Smooth muscle cell of the brain vasculature (primary cell): ENCODE measurements at places on chromosomes 2 and 18.

DNA sequence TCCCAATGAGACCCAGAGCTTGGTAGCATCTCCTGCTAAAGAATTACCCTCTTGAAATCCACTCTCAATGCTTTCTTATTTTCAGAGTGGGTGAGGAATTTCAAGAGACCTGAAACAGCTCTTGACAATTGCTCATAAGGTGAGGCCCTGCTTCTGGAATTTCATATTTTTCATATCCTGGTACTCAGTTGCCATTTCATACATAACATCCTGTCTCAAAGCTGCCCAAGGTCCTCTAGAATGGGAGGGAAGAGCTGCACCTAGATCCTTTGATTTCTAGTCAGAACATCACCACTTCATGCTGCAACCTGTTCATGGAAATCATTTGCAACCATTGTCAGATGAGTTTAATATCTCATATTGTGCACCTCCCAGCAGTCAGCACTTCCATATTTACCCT, 404.8 kb upstream of the GALNT5 start:
- no peak for DNase-seq

- DNase-seq, result no peak
Measured at GRCh38 chr2:94994914-94995552, 30.5 kb upstream of the MAL start.

DNA sequence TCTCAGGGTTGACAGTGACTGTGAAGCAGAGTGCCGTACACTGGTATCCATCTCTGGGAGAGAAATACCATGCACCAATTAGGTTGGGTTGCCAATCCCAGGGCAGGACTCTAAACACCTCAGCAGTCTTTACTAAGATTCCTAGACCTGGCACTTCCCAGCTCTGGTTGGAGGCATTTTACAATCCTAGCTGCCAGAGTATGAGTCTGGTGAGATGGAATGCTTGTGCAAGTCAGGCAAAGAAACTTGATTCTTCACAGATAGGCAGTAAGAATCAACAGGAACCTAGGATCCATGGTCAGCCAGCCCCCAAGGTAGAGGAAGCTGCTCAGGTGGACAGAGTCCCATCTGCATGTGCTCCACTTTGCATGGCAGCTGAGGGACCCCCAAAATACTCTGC, 6.0 kb upstream of the UGT1A5 start:
- DNase-seq, result no peak

DNA sequence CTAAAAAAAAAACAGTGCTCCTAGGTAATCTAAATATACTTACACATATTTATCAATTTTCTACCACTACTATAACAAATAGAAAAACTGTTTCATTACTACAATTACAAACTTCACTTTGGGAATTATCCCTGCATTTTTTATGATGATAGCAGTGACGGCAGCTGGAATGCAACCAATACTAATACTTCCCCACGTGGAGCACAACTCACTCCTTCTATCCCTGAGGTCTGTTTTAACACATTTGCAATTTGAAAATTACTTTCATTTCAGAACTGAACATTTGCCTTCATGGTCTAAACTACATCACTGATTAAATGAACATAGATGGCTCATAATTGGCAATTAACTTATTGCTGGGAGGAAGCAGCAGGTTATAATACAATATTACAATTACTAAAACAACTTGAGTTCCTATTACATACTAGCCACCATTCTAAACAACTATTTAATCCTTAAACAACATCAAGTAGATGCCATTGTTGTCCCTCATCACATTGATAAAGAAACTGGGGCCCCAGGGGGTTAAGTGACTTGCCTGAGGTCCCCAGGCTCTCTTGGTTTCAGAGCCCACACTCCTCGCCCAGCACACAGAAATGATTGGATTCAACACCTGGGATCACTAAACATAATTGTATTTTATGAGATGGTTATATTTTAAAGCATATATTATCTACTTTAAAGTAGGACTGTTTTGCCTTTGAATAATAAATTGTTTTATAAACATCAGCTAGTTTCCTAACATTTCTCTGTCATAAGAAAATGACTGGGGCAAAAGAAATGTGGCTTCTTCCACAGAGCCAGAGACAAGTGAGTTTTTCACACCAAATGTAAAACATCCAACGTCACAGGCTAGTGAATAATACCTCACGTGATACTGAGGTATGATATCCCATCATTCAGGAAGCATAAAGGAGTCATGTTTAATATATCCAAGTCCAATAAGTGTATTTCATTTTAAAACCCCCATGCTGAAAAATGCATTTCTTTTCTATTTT, 6.2 kb downstream of the COLEC12 start:
- no peak for DNase-seq

DNA sequence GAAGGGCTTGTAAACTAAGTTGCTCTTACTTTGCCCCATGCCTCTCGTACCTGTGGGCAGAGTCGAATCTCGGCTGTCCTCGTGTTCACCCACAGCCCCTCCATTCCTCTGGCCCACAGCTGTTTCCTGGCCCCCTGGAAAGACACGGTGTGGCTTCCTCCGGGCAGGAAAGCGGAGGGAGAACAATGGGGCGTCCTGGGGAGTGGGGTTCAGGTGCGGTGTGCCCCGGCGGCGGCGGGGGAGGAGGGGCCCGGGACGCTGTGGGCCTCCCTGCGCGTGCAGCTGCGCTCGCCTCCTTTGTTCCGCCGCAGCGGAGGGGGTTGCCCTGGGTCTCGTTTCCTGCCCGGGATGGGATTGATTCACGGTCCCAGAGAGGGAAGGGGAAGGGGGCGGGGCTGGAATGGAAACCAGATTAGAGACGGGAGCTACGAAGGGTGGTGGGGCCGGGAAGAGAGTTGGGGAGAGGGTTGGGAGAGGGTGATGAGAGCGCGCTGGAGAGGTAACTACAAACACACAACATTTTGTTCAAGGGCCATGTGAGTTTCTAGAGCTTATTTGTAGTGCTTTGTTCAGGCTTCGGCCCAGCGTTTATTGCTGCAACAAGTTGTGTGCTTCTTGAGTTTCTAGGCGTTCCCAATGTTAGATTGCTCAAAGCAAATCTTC, 796 bp downstream of the MYO1B start:
- DNase-seq, result no peak

DNA sequence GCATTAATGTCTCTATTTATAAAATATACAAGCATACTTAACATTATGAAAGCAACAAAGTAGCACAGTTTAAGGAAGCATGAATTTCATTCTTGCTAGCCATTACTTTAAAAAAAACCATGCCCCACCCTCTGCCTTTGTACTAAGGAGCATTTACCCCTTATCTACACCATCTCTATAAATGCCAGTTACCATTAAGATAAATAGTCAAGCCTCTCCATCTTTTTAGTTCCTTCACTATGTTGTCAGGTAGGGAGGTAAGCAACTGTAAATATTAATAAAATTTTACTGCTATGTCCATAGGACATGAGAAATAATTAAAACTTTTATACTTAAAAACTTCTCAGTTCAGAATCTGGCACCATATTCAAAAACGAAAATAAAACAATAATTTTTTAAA, 42.1 kb downstream of the ROCK1 start:
- DNase-seq, result no peak

DNA sequence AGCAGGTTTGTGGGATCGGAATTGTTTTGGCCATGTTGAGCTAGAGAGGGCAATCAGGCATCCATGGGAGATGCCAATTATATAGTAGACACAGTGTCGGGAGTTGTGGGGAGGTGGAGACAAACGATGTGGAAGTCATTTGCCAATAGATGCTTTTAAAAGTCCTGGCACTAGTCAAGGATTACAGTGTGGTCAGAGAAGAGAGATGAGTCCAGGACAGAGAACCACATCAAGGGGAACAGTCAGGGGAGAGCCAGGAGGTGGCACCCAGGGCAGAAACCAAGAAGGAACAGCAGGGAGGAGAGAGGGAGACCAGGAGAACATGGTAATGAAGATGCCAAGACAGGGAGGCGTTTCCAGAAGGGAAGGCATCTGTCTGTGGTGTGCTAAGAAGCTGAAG, 81.2 kb downstream of the ARL4C start:
- DNase-seq, result no peak

DNA sequence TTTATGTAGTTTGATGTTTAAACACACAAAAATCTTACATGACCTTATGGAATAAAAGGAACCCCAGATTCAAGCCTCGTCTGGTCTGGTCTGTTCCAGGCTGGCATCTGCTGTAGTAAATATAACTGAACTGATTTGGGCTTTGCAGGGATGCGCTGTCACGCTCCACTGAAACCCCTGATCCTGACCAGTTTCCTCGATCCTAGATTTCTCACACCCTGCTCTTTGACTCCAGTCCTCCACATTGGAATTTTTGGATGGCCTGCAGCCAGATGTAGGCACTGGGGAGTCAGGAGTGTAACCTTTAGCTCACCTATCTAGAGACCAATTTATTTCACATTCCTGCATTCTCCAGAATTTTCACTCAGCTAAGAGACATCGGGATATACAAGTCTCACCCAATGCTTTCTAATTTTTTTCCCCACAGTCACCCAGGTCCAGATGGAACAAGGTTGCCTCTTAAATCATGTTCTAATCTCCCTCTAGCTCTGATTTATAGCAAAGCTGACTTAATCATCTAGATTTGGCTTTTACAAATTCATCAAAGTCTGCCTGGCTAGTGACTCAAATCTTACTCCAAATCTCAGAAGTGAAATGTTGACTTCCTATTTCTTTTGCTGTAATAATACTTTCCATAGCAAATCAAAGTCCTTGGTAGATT, 219.6 kb downstream of the CD226 start:
- no peak for DNase-seq

DNA sequence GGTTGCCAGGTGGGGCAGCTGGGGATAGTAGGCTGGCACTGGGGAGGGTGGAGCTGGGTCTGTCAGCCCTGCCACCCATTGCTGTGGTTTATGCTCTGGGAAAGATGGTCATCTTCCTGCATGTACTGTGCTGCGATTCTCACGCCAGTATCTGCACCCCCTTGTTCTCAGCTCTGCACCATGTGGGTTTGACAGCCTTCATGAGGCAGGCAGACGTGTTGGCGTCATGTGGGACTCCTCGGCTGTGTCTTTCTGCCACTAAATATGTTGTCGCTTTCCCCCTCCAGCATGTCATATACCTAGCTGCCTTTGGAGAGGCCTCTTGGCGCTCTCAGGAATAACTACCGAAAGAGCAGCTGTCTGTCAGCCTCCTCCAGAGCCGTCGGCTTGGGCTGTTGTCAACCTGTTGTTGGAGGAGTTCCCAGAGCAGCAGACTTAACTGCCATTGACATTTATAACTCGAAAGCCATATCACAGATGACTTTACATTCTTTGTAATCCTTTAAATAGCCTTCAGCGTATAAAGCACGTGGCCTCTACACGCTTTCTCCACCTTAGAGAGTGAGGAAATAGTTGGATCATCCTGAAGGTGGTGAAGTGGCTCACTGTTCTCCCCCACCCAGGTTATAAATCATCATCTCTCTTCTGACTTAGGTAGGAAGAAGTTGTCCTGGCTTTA, 80.4 kb upstream of the MGAT5 start:
- DNase-seq, result no peak

DNA sequence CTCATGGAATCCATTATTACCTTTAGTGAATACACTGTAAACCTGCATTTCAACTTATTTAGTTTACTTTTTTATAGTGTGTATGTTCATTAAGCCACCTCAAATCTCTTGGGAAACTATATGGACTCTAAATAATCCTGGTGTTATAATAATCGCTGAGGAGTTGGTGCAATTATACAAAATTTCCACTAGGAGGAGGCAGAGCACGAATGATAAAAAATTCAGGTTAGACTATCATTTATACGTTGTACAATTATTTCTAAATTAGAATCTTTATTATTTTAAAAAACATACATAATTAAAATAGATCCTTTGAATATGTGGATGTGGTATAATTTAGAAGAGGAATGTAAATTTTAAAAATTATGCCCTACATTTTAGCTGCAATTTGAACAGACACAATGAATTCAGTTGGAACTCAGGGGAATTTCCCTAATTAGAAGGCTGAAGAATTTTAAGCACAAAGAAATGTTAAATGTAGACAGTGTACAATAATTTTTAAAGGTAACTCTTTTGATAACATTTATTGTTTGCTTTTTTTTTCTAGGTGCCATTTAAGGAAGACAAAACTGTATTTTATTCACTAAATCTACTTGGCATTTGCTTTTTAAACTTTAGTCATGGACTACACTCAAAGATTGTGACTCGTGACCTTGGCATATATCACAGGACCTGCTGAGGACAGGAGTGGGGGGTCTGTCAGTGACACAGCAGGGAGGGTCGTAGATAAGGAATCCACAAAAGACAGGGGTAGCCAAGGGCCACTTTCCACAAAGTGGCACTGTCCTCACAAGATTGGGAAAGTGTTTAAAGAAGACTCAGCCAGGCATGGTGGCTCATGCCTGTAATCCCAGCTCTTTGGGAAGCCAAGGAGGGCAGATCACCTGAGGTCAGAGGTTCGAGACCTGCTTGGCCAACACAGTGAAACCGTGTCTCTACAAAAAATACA, 45.5 kb downstream of the RAB12 start:
- no peak for DNase-seq

GRCh38 chr2:37667704-37668103, 3.7 kb downstream of the CDC42EP3 start:
- DNase-seq, result no peak

GRCh38 chr2:54572636-54573536, 116.8 kb downstream of the SPTBN1 start:
- no peak for DNase-seq

DNA sequence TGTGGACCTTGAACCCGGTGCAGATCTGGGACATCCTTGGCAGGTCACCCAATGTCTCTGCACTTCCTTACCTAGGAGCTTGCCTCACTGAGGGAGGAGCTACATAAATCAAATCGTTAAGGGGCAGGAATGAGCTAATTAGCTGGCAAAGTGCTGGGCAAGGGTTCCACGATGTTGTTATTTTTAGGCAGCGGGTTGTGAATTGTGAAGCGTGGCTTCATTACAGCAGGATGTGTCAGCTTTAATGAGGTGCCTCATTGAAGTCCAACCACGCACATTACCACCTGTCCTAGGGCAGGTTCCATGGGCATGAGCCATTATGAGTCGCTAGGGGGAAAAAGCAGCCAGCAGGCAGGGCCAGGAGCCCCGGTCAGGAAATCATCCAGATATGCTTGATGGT, 127.0 kb upstream of the AGAP1 start:
- DNase-seq, result no peak

DNA sequence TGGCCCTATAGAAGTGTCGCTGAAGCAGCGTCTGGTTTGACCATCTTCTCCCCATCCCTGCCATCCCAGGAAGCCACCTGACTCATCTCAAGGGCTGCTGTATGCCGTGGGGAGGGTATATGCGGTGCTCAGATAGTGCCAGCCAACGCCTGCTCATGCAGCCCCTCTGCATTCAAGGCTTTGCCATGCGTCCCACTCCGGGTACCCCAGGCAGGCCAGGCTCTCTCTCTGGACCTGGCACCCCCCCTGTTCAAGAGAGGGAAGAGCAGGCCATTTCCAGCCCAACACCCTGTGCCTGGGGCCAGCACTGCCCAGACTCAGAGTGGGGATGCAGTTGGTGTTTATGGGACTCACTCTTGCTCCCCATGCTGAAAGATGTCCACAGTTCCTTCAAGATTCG, 130.0 kb downstream of the GLI2 start:
- no peak for DNase-seq
